ENCODE measurements at places on chromosomes 11 and 22.

DNA sequence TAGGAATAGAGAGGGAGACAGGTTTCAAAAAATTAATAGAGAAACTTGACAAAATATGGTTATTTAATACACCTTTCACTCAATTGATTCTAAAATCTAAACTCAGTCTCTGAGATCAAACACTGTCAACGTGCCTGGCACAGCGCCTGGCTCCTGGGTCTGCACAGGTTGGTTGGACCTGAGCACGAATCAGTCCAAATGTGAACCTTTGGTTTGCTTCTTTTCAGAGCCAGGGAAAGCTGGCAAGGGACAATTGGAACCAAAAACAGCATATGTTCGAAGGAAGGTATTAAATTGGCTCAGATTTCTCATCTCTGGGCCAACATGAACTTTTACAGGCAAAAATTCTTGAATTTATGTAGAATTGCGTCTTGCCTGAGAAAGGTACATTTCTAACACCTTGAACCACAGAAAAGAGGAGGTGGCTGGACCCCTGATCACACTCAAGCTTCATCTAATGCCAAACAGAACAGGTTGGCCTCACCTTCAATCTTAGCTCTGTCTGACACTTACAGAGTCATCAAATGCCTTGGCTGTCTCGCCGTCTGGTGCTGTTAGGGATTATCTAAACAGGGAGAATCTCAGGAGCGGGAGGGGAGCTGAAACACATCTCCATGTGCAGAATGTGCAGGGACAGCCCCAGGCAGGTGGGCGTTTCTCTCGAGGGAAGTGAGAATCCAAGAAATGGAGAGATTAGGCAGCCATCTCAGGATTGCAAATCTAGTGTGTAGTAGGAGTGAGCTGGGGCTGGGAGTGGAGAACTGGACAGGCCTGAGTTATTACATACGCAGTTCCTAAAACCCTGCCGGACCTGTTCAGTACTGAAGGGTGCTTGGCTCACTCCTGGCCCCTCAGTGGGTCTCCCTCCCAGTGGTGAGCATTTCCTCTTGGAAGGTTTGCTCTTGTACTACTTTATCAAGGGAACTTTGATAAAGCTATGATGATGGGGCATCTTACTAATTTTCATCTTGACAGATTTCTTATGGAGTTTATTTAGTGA lies 442.2 kb upstream of the B3GAT1 start:
- no peak for DNase-seq

GRCh38 chr11:124829986-124830385 lies 29.8 kb upstream of the MSANTD2 start:
- DNase-seq: no peak

DNA sequence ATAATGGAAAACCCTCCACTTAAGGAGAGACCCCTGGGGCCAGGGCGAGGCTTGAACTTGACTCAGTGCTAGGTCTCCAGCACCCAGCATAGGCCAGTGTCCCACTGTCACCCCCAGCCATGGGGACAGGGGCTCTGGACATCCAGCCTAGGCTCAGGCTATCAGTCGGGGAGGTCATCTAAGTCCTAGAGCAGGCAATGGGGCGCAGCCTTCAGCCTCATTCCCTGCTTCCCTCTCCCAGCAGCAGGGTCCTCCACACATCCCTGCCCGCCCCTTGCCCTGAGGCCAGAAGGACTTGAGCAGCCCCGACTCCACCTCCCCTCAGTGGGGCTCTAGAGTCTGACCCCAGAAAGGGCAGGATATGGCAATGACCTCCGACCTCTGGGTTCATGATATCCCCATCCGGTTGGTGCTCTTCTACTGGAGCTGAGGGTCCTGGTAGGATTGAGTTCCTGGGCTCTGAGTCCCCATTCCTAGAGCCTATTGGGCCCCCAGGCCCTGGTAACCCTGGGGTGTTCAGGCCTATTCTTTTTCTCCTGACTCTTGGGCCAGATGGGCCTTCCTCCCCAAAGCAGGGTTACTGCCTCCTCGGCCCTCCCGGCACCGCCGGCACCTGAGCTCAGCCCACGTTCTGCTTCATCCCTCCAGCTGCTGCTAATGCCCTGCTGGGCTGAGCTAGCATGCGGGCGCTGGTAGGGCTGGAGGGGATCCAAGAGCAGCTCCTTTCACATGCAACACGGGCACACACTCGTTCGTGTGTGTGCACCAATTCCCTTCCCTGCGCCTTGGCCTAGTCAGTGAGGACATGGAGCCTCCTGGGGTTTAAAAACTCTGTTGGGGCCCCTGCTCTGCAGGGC lies 4.4 kb downstream of the CST6 start:
- DNase-seq: no peak

- DNase-seq: no peak
Measured at GRCh38 chr11:117073539-117073938, 24.7 kb downstream of the SIK3 start.

DNA sequence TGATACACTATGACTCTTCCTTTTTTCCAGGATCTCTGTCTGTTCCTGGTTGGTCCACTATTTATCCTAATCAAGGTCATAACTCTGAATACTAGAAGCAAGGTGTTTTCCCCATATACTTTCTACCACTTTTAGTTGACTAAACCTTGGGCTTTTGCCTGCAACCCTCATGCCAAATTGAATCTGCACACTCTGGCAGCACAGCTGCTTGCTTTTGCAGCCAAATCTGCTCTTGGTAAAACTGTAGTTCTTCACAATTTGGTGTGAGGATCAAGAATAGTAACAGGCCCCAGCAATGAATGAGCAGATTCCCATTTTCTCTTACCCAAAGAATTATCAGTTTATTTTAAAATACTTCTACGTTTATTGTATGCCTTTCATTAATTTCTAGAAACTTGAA lies 586.5 kb upstream of the CNTN5 start:
- no peak for DNase-seq

DNA sequence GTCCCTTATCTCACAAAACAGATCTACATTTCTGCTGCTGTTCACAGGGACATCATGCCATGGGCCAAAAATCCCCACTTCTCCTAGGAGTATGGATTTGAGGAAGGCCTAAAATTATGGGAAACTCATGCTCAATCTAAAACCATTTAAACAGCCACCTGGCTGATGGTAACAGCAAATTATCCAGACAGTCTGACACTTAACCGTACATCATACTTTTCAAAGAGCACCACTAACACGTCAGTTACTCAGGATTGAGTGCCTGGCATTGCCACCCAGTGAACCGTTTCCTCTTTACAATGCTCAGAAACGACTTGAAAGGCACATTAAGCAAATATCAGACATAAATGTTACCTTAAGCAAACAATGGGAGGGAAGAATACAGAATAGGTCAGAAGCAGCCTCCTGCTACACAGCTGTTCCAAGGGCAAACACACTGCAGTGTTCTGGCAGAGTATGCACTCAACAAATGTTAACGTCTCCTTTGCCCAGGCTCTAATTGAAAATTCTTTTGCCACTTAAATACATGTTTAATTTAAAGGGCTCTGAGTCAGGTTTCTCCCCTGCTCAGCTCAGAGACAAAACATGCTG lies 18.8 kb upstream of the SLC36A4 start:
- DNase-seq: no peak

- DNase-seq: no peak
Measured at GRCh38 chr11:43396617-43397016, 37.9 kb downstream of the TTC17 start.

- DNase-seq: no peak
Measured at GRCh38 chr11:134518616-134519389, 106.8 kb upstream of the B3GAT1 start.

Measured in activated B cell treated with CpG ODN at 0.5 μM for 24 hours (primary cell).